ENCODE measurements at places on chromosomes 7 and 10.

DNA sequence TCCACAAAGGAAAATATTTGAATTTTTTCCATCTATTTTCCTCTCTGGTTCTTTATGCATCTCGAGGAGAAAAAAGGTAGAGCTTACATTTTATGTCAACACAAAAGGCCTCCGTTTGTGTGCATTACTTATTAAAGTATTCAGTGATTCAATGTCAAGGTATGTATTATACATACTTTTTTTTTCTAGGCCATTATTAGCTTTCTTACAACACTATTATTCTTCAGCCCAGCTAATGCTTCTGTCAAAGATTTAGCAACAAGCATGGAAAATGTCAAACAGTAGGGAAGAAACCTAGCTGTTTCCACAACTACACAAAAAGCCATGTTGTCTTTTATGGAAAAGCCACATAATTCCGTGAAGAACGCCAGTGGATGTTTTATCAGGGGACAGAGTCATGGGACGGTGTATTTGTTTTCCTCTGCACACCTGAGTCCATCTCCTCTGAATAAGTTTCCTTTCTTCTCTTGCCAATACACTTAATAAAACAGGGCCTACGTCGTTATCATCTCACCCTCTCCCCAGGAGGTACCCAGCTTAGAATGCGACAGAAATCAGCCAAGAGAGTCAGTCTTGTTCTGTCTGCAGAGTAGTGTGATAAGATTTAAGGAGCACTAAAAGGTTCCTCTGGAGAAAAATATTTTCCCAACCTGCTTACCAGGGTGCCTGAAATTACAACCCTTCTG is 209.7 kb upstream of the AUTS2 start:
- no peak overlapping the region for H3K4me3 ChIP-seq
- no peaks in the 10 kb centered on the region for H3K36me3 ChIP-seq
- no peaks in the 10 kb centered on the region for H3K4me1 ChIP-seq
- H3K27me3 ChIP-seq = no peaks in the 10 kb centered on the region

DNA sequence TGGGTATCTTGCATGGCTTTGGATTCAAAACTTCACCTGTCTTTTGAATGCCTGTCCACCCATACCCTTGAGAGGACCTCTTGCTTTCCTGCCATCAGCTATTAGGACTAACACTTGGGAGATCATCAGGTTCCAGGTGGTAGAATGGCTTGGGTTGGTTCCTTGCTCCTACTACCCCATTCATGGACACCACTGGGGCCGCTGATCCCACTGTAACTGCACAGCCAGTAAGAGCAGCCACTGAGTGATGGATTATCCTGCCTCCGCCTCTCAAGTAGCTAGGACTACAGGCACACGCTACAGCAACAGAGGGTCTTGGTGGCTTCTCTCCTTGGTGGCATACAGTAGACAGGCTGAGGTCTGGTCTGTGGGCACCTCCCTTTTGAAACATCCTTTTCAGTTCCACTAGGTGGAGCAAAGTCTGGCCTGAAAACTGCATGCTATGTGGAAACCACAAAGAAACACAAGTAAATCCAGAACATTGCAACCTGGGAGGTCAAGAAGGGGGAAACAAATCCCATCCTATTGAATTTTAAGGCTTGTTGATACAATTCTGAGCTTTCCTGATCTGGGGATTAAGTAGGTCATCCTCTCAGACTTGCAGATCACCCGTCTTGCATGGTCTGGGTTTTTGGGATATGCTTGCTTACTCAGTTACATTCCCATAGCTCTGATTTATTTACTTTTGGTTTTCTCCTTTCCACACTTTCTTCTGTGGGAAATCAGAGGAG is 9.4 kb downstream of the WBP1L start:
- H3K4me3 ChIP-seq = no peak overlapping the region
- H3K27ac ChIP-seq = no peak overlapping the region
- no peaks in the 10 kb centered on the region for H3K36me3 ChIP-seq
- no peaks in the 10 kb centered on the region for H3K27me3 ChIP-seq
- H3K4me1 ChIP-seq = peaks cover 22% of the 10 kb centered on the region

DNA sequence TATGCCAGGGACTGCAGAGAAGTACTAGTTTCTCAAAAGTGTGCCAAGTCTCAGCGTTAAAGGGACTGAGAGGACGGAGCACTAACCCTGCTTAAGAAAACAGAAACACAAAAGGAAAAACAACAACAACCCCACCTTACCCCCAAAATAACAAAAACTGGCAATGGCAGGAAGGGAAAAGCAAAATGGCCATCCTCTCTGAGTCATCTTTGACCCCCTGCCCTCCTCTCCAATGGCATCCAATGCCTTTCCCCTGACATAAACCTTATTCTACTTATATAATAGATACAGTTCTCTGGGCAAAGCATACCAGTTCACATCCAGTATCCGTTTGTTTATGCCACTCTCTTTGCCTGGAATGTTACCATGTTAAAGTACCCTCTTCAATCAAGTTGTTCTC is 1.6 kb downstream of the POLR1F start:
- no peak overlapping the region for H3K27ac ChIP-seq
- H3K4me1 ChIP-seq = peaks cover 32% of the 10 kb centered on the region
- H3K36me3 ChIP-seq = no peaks in the 10 kb centered on the region
- no peaks in the 10 kb centered on the region for H3K27me3 ChIP-seq
- no peak for DNase-seq
- peak overlapping the region; percentile 89 for H3K4me3 ChIP-seq

GRCh38 chr7:85464042-85464651 is 277.3 kb upstream of the SEMA3D start:
- no peaks in the 10 kb centered on the region for H3K36me3 ChIP-seq
- no peak overlapping the region for H3K4me3 ChIP-seq
- H3K27ac ChIP-seq = no peak overlapping the region
- DNase-seq = no peak
- no peaks in the 10 kb centered on the region for H3K27me3 ChIP-seq

- no peaks in the 10 kb centered on the region for H3K27me3 ChIP-seq
- H3K4me1 ChIP-seq = no peaks in the 10 kb centered on the region
- DNase-seq = no peak
- no peak overlapping the region for H3K4me3 ChIP-seq
- H3K27ac ChIP-seq = no peak overlapping the region
- no peaks in the 10 kb centered on the region for H3K36me3 ChIP-seq
Measured at GRCh38 chr7:131899271-131900030, 343.0 kb upstream of the PODXL start.

DNA sequence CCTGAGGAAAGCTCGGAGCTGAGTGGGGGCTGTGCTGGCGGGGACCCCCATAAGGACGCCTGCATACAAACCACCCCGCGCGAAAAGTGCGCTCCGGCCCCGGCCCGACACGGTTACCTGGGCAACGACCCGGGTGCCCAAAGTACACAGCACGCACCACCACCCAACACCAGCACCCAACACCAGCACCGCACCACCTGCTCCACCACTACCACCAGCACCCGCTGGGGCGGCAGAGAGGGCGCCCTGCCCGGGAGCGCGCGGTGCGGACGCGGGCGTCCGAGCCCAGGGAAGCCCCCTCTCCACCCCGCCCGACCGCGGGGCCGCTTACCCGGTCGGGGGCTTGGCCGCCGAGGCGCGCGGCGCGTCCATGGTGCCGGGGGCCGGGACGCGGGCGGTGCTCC is 345 bp downstream of the COBL start:
- H3K27ac ChIP-seq = no peak overlapping the region
- no peak overlapping the region for H3K4me3 ChIP-seq
- H3K27me3 ChIP-seq = no peaks in the 10 kb centered on the region

GRCh38 chr7:78607099-78607498 is 808.5 kb downstream of the PHTF2 start:
- no peaks in the 10 kb centered on the region for H3K36me3 ChIP-seq
- no peak overlapping the region for H3K27ac ChIP-seq
- H3K4me1 ChIP-seq = no peaks in the 10 kb centered on the region
- no peak for DNase-seq
- no peak overlapping the region for H3K4me3 ChIP-seq
- no peaks in the 10 kb centered on the region for H3K27me3 ChIP-seq

GRCh38 chr7:30172451-30172850 is 37.7 kb downstream of the MTURN start:
- no peak overlapping the region for H3K4me3 ChIP-seq
- H3K36me3 ChIP-seq = no peaks in the 10 kb centered on the region

DNA sequence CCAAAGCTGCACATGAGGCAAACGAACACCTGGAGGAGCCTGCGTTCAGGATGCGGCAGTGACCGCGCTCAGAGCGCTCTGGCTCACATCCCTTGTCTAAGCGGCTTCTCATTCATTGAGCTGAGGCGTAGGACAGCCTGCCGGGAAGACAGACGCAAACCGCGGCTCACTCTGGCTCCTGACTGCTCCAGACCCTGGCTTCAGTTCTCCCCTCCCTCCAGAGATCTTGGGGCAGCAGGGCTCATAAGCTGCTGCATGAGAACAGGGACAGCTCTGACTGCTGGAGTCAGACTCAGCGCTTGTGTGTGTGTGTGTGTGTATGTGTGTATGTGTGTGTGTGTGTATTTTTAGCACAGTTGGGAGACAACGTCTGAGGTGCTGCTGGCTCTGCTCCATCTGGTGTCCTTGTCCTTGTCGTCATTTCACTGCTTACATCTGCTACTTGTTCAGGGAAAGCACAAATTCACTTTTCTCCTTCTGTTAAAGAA is 15.8 kb upstream of the LYZL2 start:
- no peak overlapping the region for H3K4me3 ChIP-seq
- no peaks in the 10 kb centered on the region for H3K27me3 ChIP-seq
- no peak for DNase-seq
- no peaks in the 10 kb centered on the region for H3K36me3 ChIP-seq
- no peak overlapping the region for H3K27ac ChIP-seq

- peak overlapping the region; percentile 43 for H3K27ac ChIP-seq
- H3K36me3 ChIP-seq = no peaks in the 10 kb centered on the region
- no peak for DNase-seq
- peak overlapping the region; percentile 34 for H3K4me3 ChIP-seq
Measured at GRCh38 chr10:128095753-128096469, 30.3 kb downstream of the MKI67 start.

DNA sequence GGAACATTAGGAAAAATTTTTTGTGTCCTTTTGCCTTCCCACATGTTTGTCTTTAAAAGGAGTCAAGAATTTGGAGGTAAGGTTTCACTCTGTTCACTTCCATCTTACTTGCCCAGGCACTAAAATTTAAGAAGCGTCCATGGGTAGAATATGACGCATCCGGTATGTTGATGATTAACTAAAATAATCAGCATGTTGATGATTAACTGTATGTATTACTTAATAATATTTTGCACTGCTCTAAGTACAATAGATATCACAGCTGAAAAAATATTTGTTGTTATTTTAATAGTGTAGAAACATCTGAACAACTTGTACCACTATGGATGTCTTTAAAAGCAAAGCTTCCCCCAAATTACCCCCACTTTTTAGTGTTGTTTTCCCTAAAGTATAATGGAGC is 11.5 kb downstream of the ANKRD22 start:
- no peaks in the 10 kb centered on the region for H3K36me3 ChIP-seq
- H3K27ac ChIP-seq = no peak overlapping the region
- no peak overlapping the region for H3K4me3 ChIP-seq
- no peak for DNase-seq
- peaks cover 4% of the 10 kb centered on the region for H3K4me1 ChIP-seq

DNA sequence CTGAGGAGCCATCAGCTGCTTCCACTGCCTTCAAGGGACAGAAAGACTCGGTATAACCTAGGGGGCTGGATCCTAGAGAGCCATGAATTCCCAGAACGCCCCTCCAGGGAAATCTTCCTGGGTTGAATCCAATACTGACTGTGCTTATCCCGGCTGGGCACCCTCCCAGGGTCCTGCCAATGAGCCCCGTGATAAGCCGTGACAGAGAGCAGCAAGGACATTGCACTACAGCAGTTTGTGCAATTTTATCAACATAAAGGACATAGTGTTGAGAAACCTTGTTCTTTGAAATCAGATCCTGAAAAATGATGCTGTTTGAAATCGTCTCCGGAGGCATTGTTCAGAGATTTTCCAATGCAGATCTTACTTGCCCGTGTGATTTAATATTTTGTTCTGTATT is 18.8 kb downstream of the AKR1B1 start:
- no peak overlapping the region for H3K27ac ChIP-seq
- H3K27me3 ChIP-seq = no peaks in the 10 kb centered on the region
- H3K4me3 ChIP-seq = no peak overlapping the region
- no peaks in the 10 kb centered on the region for H3K4me1 ChIP-seq
- H3K36me3 ChIP-seq = peaks cover 23% of the 10 kb centered on the region

- H3K27me3 ChIP-seq = peaks cover 6% of the 10 kb centered on the region
- no peaks in the 10 kb centered on the region for H3K4me1 ChIP-seq
- H3K4me3 ChIP-seq = no peak overlapping the region
- no peaks in the 10 kb centered on the region for H3K36me3 ChIP-seq
Measured at GRCh38 chr7:1597791-1598190, 28.0 kb upstream of the PSMG3 start.

GRCh38 chr10:12042409-12042796 is 206 bp downstream of the UPF2 start:
- no peaks in the 10 kb centered on the region for H3K36me3 ChIP-seq
- H3K4me1 ChIP-seq = peaks cover 25% of the 10 kb centered on the region
- peak; percentile 44 for DNase-seq
- peak overlapping the region; percentile 74 for H3K4me3 ChIP-seq
- H3K27ac ChIP-seq = peak overlapping the region; percentile 99

DNA sequence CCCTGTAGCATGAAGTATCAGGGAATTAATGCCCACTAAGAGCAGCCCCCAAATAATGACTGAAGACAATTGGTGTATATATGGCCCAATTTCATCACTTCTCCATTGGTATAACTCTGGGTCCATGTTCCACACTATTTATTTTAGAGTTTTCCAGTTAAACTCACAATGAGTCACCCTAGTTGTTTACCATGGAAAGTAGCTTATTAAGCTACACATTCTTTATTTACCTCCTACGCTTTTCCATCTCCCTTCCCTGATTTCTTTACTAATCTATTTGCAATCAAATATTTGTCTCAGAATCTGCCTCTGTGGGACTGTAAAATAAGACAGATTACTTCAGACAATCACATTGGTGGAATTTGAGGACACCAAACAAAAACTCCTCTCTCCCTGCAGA is 655.6 kb downstream of the SORCS1 start:
- H3K36me3 ChIP-seq = no peaks in the 10 kb centered on the region
- no peak for DNase-seq
- no peak overlapping the region for H3K27ac ChIP-seq
- H3K4me3 ChIP-seq = no peak overlapping the region
- H3K4me1 ChIP-seq = no peaks in the 10 kb centered on the region

DNA sequence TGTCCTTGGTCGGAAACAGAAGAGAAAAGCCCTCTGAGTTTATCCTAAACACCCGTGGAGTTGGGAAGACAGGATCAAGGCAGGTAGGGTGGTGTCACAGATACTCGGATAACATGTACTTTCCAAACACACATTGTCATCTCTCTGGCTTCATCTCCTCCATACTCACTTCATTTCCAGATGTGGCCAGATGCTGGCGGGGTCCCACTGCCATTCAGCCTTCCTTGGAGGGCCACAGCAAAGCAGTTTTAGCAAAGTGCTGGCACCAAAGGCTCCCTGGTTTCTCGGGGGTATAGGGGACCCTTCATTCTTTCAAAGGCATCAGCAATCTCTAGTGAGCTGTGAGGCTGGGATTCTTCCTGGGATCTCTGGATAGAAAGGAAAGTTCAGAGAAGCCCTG is 539.5 kb downstream of the TCERG1L start:
- H3K4me3 ChIP-seq = no peak overlapping the region
- DNase-seq = no peak
- H3K4me1 ChIP-seq = no peaks in the 10 kb centered on the region
- H3K36me3 ChIP-seq = no peaks in the 10 kb centered on the region
- no peaks in the 10 kb centered on the region for H3K27me3 ChIP-seq
- H3K27ac ChIP-seq = no peak overlapping the region
